ENCODE measurements at places on chromosomes 4 and X. TPM values are rescaled to one million over a fixed set of nuclear protein-coding genes. Genes with fewer than 3 reads are reported as not detected.
A peak's percentile ranks its signal among the peaks of the same experiment; 100 is the strongest.

The PITX2 gene
- total RNA-seq: 0.26 TPM

The EFHC2 gene
- 0.77 TPM for total RNA-seq

The HTN3 gene
- total RNA-seq: not detected

The RASL11B gene
- total RNA-seq: 0.26 TPM

The HCCS gene
- total RNA-seq: 22.0 TPM

The CAPN6 gene
- total RNA-seq: not detected

- H3K4me1 ChIP-seq: no peaks in the 10 kb centered on the region
- H3K36me3 ChIP-seq: no peaks in the 10 kb centered on the region
- no peak for DNase-seq
- no peaks in the 10 kb centered on the region for H3K27me3 ChIP-seq
These were observed 176.1 kb downstream of the CORIN start for GRCh38 chr4:47661741-47662140.

GRCh38 chrX:36510736-36511135, 497.4 kb upstream of the FAM47C start:
- no peaks in the 10 kb centered on the region for H3K27me3 ChIP-seq
- H3K4me1 ChIP-seq: no peaks in the 10 kb centered on the region
- no peak for DNase-seq
- no peak overlapping the region for H3K4me3 ChIP-seq
- no peaks in the 10 kb centered on the region for H3K36me3 ChIP-seq
- no peak overlapping the region for H3K27ac ChIP-seq

DNA sequence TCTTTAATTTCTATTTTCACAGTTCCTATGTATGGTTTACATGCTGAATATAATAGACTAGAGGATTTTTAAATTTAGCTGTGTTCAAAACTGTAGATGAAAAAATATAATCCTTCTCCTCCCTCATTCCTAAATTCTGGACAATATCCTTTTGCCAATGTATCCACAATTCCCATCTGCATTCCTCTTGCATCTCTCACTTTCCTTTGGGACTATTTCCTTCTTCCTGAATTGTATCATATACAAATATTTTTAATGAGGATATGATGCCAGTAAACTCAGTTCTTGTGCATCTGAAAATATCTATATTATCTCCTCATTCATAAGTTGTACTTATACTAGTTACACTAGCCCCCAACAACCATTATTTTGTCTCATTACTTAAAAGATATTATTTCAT, 46.7 kb downstream of the DDX60L start:
- no peak overlapping the region for H3K4me3 ChIP-seq
- DNase-seq: no peak
- H3K27ac ChIP-seq: no peak overlapping the region
- H3K27me3 ChIP-seq: no peaks in the 10 kb centered on the region
- no peaks in the 10 kb centered on the region for H3K36me3 ChIP-seq

DNA sequence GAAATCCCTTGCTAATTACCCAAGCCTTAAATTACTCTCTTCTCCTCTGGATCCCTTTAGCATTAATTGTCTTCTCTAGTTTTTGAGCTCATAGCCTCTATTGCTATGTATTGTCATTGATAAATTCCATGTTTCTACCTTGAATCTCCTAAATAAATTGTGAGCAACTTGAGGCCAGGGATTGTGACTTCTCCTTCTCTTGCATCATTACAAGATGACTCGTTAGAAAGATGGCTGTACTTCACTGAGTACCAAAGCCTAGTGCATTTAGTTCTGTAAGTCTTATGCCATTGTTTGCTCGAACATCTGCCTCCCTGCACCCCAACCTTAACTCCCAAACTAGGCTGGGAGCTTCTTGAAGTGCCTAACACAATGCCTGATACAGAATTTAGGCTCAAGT, 15.3 kb downstream of the VSIG4 start:
- no peaks in the 10 kb centered on the region for H3K4me1 ChIP-seq
- no peaks in the 10 kb centered on the region for H3K27me3 ChIP-seq
- H3K27ac ChIP-seq: no peak overlapping the region
- no peak overlapping the region for H3K4me3 ChIP-seq

DNA sequence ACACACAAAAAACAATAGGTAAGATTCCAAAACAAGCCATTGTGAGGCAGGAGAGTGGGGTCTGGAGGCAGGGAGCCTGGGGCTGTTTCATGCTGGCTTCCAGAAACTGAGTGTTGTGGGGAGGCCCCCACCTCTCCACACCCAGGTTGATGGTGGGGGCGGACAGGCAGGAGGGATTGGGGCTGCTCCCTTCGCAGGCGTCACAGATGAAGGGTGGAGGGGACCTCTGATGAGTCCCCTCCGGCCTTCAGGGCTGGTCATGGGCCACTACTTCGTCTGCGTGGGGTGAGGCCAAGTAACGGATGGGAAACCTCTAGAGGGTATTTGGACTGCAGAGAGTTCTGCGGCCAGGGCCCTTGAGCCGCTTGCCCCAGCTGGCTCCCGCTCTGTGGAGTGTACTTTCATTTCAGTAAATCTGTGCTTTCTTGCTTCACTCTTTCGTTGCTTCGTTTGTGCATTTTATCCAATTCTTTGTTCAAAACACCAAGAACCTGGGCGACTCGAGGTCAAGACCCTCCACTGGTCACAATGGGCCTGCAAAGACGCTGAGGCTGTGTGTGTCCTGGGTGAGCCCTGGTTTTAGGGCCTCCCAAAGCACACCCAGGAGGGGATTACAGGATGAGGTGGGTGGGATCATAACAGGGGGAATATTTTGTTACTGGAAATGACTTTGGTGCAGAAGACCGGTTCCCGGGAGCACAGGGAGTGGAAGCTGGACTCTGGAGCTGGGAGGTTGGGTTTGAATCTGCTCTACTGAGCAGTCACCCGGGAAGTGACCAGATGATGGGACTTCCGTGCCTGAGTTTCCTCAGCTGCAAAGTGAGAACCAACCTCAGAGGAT, 83.7 kb upstream of the ADRA2C start:
- H3K4me3 ChIP-seq: no peak overlapping the region
- no peak for DNase-seq
- no peaks in the 10 kb centered on the region for H3K4me1 ChIP-seq
- no peaks in the 10 kb centered on the region for H3K36me3 ChIP-seq

- H3K27ac ChIP-seq: no peak overlapping the region
- H3K4me1 ChIP-seq: no peaks in the 10 kb centered on the region
- H3K36me3 ChIP-seq: no peaks in the 10 kb centered on the region
- no peak for DNase-seq
- no peak overlapping the region for H3K4me3 ChIP-seq
These were observed 19.0 kb upstream of the DHX15 start for GRCh38 chr4:24603343-24603742.

DNA sequence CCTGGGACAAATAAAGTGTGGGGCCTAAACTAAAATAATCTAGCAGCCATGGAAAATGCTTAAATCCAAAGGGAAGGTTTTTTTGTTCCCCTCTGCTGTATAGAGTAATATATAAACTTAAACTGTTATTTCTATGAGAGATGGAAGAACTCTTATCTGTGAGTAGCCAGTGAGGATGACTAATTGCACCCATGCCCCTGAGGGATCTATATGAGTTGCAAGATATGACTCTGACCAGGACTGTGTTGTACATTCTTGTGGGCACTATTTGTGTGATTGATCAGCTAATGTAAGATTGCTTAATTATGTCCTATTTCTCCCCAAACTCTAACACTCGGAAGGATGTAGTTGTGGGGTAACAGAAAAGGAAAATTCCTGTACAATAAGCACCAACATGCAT, 35.2 kb upstream of the AMBN start:
- no peaks in the 10 kb centered on the region for H3K4me1 ChIP-seq
- H3K4me3 ChIP-seq: no peak overlapping the region
- no peaks in the 10 kb centered on the region for H3K36me3 ChIP-seq
- no peaks in the 10 kb centered on the region for H3K27me3 ChIP-seq

GRCh38 chr4:186204103-186204559, 12.8 kb downstream of the CYP4V2 start:
- peak overlapping the region; percentile 39 for H3K27ac ChIP-seq
- peak overlapping the region; percentile 73 for H3K4me3 ChIP-seq
- peak; percentile 32 for DNase-seq
- H3K4me1 ChIP-seq: peaks cover 4% of the 10 kb centered on the region

- H3K4me3 ChIP-seq: no peak overlapping the region
- H3K4me1 ChIP-seq: peaks cover 2% of the 10 kb centered on the region
- DNase-seq: no peak
- H3K27me3 ChIP-seq: no peaks in the 10 kb centered on the region
- H3K36me3 ChIP-seq: no peaks in the 10 kb centered on the region
- H3K27ac ChIP-seq: no peak overlapping the region
These were observed 66.1 kb downstream of the CDS1 start for GRCh38 chr4:84648863-84649647.

DNA sequence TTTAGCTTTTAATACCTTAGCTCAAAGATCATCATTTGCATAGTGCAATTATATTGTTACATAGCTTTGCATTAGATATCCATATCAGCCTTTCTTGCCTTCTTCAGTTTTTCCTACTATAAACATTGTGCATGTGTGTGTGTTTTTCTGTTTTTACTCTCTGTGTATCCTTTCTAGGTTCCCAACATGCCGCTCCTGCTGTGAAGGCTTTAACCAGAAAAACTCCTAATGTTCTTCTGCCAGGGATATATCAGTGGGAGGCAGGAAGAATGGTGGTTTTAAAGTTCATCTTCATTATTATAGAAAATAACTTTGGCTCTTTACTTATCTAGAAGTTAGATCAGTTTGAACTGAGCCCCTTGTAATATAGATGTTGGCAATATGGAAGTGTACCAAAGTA, 61.2 kb downstream of the CPE start:
- DNase-seq: no peak
- no peak overlapping the region for H3K27ac ChIP-seq
- H3K4me3 ChIP-seq: no peak overlapping the region
- no peaks in the 10 kb centered on the region for H3K36me3 ChIP-seq
- H3K4me1 ChIP-seq: no peaks in the 10 kb centered on the region
- no peaks in the 10 kb centered on the region for H3K27me3 ChIP-seq

- peak; percentile 32 for DNase-seq
- H3K4me3 ChIP-seq: no peak overlapping the region
- no peaks in the 10 kb centered on the region for H3K27me3 ChIP-seq
These were observed 86.3 kb upstream of the MYOZ2 start for GRCh38 chr4:119049342-119049741.

DNA sequence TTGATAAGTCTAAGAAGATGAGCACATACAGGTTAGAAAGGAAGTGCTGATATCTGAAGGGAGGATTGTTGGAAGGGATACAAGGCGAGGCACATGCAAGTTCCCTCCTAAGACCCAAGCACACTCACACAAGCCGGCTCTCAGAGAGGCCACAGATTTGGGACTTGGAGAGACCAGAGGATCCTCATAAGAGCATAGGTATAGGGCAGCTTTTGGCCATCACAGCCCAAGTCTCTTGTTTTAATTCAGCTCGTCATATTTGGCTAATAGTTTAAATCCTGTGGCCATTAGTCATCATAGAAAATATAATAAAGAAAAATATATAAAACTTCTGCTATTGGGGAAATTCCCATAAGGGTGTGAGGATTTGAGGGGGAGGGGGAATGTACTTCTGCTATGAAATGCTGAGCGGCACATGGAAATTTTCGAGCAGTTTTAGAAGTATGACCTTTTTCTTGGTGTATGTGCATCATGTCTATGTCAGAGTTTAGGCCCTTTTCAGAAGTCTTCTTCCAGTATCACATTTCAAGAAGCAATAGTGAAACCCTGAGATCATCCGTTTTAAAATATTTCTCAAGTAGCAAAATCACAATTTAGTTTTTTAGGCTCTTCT, 97.7 kb downstream of the NFKB1 start:
- H3K27ac ChIP-seq: no peak overlapping the region
- peaks cover 4% of the 10 kb centered on the region for H3K36me3 ChIP-seq

DNA sequence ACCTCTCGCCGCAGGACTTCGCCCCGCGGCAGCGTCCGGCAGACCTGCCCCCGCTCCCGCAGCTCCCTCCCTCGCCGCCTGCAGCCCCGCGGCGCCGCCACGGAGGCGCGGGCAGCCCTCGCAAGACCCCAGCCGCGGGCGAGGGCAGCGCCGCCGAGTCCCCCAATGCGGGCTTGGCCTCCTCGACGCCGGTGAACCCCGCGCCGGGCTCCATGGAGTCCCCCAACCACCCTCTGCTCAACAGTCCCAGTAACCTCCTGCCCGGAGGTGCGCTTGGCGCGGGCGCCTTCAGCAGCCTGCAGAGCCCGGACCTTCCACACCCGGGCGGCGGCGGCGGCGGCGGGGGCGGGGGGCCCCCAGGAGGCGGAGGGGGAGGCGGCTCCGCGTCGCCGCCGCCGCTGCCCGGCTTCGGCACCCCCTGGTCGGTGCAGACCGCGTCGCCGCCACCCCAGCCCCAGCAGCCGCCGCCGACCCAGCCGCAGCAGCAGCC, 1.2 kb downstream of the CPEB2 start:
- H3K4me3 ChIP-seq: peak overlapping the region; percentile 91
- H3K4me1 ChIP-seq: peaks cover 3% of the 10 kb centered on the region
- DNase-seq: peak; percentile 37
- no peaks in the 10 kb centered on the region for H3K27me3 ChIP-seq
- H3K27ac ChIP-seq: peak overlapping the region; percentile 99

- no peaks in the 10 kb centered on the region for H3K4me1 ChIP-seq
- H3K36me3 ChIP-seq: no peaks in the 10 kb centered on the region
These were observed 48.2 kb upstream of the HPSE start for GRCh38 chr4:83382850-83383249.

DNA sequence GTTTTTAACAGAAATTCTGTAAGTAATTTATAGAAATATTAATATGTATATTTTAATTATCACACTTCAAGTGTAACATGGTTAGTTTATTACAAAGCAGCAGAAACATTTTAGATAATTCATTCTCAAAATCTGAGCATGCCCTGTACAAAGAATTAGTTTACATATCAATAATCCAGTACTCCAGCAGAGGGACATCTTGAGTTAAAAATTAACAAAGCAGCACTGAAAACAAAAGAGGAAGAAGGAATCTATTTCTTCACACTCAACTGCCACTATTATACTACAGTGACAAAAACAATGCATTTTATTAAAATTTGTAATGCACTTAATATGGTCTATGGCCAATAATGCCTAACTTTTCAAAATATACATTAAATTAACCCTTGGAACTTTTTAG, 179.1 kb upstream of the KLHL4 start:
- H3K4me1 ChIP-seq: no peaks in the 10 kb centered on the region
- peak; percentile 3 for DNase-seq
- H3K27ac ChIP-seq: no peak overlapping the region
- H3K27me3 ChIP-seq: no peaks in the 10 kb centered on the region
- no peak overlapping the region for H3K4me3 ChIP-seq
- no peaks in the 10 kb centered on the region for H3K36me3 ChIP-seq

DNA sequence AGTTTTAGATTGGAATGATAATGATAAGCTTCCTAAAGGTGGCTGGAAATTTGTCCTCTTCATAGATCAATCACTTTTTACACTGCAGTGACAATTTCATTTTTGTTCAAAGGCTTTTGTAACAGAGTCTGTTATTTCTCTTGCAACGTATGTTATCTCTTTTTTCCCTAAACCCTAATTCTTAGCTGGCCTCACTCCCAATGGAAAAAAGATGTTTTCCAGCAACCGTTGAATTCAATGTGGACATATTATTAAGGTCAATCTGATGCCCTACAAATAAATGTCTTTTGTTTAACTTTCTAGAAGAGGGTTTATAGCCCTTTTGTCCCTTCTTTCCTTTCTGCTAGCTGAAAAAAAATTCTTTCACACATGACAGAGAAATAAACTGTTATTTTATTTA, 192.7 kb upstream of the NWD2 start:
- no peak overlapping the region for H3K4me3 ChIP-seq
- no peaks in the 10 kb centered on the region for H3K27me3 ChIP-seq
- H3K27ac ChIP-seq: no peak overlapping the region
- no peak for DNase-seq
- no peaks in the 10 kb centered on the region for H3K36me3 ChIP-seq

- no peak overlapping the region for H3K4me3 ChIP-seq
- H3K4me1 ChIP-seq: peaks cover 3% of the 10 kb centered on the region
- no peaks in the 10 kb centered on the region for H3K27me3 ChIP-seq
- no peaks in the 10 kb centered on the region for H3K36me3 ChIP-seq
These were observed 64.4 kb upstream of the C4orf54 start for GRCh38 chr4:99722006-99722405.
